ENCODE measurements at places on chromosomes 1 and 21.

DNA sequence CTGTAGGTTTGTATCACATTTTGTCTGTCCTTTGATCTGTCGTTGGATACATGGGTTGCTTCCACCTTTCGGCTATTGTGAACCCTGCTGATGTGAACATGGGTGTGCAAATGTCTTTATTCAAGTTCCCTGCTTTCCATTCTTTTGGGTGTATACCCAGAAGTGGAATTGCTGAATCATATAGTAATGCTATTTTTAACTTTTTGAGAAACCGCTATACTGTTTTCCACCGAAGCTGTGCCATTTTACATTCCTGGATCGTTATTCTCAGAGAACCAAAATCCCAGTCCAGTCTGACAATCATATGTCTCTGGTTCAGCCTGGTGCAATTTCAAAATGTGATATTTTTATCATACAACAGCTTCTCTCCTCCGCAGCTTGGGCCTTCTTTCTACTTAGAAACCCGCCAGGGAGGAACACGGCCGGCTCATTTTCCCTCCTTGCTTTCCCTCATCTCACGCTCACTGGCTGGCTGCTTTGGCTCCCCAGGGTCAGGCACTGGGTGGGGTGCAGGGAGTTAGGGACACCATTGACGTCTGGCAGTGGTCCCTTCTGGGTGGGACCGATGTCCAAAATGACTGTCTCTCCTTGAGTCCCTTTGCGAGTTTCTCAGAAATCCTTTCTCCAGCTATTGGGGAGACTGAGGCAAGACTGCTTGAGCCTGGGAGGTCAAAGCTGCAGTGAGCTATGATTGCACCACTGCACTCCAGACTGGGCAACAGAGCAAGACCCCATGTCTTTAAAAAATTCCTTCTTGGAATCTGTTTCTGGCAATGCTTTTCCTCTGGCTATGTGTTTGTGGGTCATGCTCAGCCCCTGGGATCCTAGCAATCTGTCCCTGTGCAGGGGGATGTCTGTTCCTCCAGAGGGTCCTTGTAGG is 73.5 kb upstream of the AKT3 start:
- no peak for DNase-seq

GRCh38 chr1:241215683-241216082 is 141.3 kb downstream of the RGS7 start:
- no peak for DNase-seq

DNA sequence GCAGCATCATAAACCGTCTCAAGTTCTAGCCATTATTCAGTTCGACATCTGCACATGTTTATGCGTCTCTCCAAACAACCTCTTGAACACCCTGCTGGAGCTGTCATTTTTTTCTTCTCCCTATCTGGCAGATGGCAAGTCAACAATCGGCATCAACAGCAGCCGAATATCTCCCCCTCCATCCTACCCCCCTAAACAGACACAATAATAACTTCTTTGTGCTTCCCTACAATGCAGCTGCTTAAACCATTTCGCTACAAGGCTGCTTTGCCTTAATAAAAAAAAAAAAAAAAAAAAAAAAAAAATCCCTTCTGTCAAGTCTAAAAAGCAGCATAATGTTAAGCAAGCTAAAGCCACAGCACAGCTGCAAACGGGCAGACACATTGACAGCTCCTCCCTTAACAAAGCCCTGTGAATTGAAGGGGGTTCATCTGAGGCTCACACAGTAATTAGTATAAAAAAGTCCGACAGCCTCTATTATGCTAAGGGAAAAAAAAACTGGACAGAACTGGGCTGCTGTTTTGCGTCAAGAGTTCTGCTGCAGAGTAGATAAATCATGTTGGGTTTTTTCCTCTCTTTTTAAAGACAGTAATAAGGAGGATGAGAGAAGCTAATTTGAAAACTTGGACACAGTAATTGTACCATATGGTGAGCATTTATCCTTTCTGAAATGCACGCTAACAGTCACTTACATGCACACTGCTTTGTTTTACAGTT is 136.4 kb downstream of the AKT3 start:
- peak; percentile 97 for DNase-seq

DNA sequence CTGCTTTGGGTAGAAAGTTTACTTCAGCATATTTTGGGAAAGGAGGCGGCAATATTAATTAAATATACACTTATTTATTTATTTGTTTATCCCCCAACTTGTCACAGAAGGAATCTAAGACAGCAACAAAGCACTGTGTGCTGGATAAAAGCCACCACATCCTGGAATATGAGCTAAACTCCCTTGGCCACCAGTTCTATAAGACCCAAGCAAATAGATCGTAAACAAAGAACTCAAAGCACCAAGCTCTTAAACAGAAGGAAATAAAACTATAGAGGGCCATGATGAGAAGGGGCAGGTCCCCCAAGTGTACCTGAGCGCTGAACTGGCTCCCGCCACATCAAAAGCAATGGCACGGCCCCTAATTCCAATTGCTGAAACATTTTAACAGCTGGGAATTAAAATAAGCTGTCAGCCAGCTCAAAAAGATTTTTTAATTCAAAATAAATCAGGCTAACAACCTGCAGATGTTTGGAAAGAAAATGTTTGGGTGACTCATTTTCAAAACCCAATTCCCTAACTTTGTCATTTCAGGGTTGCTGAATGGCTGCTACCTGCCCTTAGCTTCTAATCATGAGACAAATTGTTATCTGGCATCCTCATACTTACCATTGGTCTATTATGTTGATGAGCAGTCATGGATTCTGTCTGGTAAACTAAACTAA is 127.1 kb downstream of the SLC30A10 start:
- DNase-seq, result no peak

DNA sequence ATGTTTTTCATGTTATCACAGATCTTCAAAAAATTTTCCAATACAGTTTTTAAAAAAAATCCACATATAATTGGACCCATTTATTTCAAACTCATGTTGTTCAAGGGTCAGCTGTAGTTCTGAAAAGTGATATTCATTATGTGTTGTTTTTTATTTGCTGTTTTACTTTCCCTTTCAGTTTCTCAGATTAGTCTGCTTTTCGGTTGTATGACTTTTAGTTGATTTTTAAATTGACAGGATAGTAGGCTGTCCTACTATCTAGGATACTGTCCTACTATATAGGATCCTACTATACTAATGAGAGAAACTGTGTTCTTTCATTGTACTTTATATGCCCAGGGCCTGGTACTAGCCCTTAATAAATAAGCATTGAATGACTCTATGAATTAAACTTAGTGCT is 33.6 kb upstream of the GPR52 start:
- no peak for DNase-seq

DNA sequence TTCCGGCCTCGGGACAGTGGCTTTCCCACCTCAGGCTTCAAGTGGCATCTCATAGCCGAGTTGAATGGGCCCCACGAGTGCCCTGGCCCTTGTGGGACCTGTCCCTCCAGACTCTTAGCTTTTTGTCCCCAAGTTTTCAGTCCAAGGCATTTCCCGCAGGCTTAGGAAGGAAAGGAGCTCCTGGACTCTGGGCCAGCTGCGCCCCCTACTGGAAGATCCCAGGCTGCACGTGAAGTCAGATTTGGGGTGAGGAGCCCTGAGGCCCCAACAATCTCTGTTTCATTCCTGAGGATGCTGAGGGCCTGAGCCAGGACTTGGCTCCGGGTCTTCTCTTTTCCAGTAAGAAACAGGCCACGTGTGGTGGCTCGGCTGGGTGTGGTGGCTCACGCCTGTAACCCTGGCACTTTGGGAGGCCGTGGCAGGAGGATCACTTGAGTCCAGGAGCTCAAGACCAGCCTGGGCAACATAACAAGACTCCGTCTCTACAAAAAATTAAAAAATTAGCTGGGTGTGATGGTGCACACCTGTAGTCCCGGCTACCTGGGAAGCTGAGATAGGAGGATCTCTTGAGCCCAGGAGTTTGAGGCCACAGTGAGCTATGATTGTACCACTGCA is 67.4 kb downstream of the ARHGEF10L start:
- DNase-seq, result peak; percentile 25

DNA sequence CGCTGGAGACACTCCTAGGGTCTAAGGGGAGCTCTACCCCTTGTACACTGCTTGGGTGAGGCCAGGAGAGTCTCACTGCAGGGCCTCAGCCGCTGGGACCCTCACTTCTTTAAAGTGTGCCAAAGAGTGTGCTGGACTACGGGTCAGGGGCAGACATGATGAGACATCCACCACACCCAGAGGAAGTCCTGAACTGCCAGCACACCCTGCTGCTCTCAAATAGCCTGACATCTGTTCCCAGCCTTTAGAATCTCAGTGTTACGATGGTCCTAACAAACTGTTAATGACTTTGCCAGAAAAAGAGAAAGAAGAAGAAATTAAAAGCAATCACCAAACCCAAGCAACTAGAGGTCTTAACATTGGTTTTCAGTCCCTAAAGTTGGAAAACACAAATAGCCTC is 49.0 kb downstream of the MRPL37 start:
- no peak for DNase-seq

GRCh38 chr1:58515794-58516401 is 30.6 kb downstream of the OMA1 start:
- DNase-seq, result peak; percentile 57

Data from HAP-1 (cell line).